ENCODE measurements at places on chromosomes 11 and 22.

DNA sequence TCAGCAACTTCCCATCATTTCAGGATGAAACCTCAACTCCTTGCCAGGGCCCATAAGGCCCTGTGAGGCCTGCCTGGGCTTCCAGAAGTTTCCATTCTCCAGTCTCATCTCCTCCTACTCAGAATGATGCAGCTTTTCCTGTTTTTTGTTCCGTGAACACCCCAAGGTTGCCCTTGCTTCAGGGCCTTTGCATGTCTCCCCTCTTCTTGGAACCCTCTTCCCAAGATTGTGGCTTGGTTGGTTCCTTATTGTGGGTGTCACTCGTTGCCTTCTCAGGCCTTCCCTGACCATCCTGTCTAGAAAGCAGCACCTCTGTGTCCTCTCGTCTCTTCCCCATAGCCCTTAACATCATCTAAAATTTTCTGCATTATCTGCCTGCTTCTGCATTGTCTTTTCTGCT, 23.2 kb upstream of the YWHAH start:
- no peak for DNase-seq

- no peak for DNase-seq
These were observed 101.1 kb upstream of the CRYBB3 start for GRCh38 chr22:25098445-25099081.

GRCh38 chr22:16824716-16825687, at the start of gene XKR3:
Gene XKR3, minus strand, starts transcription at chr22:16825411. Its CDS starts 17,338 bp downstream, at chr22:16808073.
- DNase-seq, result peak; percentile 11

DNA sequence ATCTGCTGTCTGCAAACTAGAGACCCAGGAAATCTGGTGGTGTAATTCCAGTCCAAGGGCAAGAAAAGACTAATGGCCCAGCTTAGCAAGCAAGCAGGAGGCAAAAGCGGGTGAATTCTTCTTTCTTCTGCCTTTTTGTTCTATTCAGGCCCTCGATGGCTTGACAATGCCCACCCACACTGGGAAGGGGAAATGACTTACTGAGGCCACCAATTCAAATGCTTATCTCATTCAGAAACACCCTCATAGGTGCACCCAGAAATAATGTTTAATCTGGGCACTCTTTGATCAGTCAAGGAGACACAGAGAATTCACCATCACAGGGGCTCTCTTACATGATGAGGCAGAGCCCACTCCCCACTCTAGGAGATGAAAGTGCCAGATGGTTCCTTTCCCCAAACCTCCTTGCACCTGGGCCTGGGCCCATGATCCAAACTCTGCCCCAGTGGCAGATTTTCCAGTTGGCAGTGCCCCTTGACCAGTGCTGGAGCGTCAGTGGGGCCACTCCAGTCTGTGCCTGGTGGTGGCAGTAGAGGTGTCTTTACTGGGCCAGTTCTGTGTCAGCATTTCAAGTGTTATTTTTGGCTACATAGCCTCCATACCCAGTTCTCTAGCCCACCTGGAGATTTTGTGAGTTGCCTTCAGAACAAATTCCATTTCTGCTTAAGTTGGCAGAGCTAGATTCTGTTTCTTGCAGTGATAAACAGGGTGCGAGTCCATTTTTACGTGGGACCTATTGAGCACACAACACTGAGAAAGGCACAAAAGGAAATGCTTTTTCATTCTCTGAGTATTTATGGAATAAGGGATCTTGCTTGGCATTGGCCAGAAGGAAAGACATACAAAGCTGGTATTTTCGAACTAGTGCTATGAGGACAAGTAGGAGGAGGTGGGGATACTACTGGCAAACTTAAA, 7.5 kb downstream of the ELMOD1 start:
- peak; percentile 31 for DNase-seq

DNA sequence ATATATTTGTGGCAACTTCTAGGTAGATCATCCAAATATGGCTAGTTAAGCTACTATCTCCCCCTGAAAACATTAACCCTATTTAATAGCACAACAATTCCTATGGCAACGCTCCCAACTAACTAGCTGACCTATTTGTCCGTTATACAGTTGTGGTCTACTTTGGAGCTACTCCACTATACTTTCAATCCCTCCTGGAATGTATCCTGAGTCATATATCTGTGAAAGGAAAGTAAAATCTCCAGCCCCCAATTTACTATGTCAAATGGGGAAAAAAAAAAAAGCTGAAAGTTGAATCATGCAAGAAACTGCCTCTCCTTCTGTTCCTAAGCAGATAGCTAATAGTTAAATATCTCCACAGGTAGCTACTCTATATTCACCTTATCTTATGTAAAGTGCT, 128.5 kb downstream of the CD44 start:
- no peak for DNase-seq

GRCh38 chr11:101686514-101686913, 102.7 kb upstream of the TRPC6 start:
- DNase-seq, result no peak

DNA sequence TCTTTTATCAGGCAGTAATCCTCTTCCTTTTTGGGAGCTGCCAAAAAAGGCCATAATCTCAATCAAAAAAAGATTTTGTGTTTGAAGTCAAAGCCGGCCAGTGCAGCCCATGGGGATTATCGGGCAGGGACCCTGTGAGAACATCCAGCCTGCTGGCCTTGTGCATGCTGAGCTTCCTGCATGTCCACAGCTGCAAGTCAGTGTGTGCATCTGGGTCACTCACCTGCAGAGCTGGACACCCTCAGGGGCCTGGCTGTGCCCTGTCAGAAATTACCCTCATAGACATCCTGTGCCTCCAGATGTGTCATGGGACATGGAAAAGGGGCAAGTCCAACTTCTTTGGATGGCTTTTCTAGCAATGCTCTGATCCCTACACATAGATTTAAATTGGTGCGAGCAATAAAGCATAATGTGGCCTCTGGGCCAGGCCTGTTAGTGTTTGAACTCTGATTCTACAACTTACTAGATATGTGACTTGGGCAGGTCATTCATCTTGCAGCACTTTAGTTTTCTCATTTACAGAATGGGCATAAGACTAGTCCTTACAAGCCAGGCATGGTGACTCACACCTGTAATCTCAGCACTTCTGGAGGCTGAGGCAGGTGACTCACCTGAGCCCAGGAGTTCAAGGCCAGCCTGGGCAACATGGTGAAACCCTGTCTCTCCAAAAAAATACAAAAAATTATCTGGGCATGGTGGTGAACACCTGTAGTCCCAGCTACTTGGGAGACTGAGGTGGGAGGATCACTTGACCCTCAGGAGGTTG, 81.6 kb upstream of the LARGE1 start:
- no peak for DNase-seq

- peak; percentile 47 for DNase-seq
These were observed 16.4 kb upstream of the SNX32 start for GRCh38 chr11:65817312-65817834.

GRCh38 chr22:19079691-19080090, 42.5 kb downstream of the DGCR2 start:
- no peak for DNase-seq

DNA sequence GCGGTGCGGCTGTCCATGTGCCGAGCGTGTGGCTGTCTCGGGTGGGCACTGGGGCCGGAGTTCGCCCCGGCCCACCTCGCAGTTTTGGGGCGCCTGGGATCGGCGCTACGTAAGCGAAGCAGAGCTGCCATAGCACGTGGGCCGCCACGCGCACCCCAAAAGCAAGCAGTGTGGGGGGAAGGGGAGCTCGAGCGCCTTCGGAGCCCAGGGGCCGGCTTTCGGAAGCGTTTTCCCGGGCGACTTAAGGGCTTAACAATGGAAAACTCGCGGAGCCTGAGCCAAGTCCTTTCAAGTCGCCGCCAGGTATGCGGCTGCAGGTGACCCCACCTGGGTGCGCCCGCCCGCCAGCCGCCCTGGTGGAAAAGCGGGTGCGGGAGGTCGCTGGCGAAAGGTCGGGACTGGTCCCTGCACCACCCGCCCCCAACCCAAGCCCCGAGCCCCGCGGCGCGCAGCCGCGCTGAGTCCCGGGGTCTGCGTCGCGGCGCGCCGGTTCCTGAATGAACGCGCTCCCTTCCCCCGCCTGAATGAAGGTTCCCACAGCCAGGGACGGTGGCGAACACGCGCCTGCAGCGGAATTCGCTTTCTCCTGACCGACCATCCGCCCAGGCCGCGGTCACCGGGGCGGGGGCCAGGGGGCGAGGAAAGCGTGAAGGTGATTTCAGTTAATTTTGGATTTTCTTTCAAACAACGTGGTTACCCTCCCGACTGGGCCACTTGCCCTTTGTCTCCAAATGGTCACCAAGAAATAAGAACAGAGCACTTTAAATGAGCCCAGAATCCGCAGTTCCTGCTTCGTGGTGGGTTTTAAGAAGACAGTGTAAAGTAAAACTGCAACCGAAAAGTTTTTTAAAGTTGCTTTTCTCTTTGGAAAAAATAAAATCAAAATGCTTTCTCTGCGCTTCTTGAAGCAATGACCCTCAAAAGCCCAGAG, 2.8 kb upstream of the CCND1 start:
- DNase-seq, result peak; percentile 96

GRCh38 chr22:50530877-50531545, 1.2 kb upstream of the TYMP start:
- DNase-seq, result peak; percentile 58

DNA sequence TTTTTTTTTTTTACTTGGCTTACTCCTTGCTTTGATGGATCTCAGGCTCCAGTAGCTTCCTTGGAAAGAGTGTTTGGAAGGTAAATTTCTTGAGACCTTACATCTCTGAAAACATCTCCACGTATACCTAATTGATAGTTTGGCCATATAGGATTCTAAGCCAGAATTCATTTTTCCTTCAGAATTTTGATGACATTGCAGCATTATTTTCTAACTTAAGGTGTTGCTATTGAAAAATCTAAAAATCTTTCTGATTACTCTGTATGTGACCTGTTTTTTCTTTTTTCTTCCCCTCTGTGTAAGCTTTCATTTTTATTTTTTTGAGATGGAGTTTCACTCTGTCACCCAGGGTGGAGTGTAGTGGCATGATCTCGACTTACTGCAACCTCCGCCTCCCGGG, 23.1 kb upstream of the SPTBN2 start:
- no peak for DNase-seq

GRCh38 chr11:69166218-69167115, 10.7 kb downstream of the SMIM38 start:
- DNase-seq, result peak; percentile 73

DNA sequence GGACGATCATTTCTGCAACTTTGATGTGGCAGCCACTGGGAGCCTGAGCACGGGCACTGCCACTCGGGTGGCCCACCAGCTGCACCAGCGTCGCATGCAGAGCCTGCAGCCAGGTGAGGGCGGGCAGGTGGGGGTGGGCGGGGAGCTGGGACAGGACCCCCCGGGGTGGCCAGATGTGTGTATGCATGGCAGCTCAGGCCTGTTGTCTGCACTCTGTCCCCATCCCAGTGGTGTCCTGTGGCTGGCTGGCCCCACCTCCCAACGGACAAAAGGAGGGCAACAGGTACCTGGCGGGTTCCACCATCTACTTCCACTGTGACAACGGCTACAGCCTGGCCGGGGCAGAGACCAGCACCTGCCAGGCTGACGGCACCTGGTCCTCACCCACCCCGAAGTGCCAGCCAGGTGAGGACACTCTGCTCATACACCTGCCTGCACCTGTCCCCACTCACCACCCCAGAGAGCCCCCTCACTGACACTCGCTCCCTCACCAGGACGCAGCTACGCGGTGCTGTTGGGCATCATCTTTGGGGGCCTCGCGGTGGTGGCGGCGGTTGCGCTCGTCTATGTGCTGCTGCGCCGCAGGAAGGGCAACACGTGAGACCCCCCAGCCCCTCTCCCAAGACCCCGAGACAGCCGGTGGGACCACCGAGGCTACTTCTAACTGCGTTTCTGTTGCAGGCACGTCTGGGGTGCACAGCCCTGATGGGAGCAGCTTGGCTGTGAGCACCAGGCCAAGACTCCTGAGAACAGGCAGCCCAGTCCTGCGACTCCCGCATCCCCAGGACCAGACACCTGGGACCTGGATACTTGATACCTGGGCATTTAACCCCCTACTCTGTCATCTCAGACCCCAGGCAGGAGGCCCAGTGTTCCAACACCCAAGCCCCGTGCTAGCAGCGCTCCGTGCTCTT, 6.7 kb downstream of the SUSD2 start:
- DNase-seq, result no peak

DNA sequence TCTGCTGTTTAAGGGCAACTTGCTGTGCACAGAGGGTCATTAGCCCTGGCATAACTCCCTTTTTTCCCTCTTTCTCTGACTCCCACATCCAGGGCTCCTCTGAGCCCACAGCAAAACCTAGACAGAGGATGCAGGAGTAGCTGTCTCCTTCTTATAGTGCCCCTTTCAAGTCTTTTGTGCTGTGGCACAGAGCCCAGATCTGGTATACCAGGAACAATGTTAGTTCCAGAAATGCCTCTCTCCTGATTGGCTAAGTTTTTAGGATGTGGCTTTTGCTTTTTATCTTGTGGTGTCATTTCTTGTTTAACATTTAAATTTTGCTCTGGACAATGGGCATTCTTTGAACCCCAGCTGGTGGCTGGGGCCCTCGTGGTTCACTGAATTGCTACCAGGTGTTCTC, 25.6 kb upstream of the RRM1 start:
- no peak for DNase-seq

DNA sequence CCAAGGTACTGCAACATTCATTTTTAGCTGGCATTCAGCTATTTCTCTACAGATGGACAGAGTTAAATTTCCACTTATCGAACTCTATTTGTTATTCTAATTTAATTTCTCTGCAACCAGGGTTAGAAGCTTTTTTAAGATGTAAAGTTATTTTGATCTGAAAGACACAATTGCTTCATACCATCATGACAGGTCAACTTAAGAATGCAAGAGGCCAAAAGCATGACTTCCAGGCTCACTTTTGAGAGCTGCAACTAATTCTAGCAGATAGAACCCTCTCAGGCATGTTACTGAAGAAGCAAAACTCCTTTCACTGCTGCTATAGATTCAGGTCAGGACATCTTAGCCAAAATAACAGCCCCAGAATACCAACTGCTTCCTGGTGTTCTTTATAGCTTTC, 86.5 kb upstream of the GALNT18 start:
- no peak for DNase-seq

DNA sequence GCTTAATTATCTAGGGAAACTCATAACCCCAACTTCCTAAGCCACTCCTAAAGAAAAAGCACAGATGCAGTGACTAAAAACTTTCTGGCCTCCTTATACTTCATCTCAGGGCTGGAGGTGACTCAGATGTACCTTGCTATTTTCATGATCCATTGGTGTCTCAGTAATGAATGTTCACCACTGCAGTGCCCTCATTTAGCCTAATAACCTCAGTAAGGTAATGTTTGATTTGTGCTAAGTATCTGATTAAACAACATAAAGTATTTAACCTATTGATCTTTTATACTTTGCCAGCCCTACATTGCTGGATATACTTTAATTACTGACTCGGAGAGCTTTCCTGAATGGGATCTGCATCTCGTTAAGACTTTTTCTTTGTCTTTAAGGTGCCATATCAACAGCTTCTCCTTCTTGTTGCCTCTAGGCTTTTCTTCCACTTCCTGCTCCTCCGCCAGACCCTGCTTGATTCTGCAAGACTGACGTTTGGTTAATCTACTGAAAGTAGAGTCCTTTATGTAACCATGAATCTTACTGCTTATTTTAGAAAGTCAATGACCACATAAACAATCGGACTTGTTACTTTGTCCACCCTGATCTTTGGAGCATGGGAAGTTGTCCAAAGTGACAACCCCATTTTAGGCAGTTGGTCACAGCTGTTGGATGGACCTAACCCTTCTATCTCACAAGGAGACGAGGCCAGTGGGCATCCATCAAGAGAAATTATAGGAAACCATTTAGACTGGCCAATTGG, 303.0 kb downstream of the ST3GAL4 start:
- DNase-seq, result no peak
